Stimulated activated CD8-positive, alpha-beta memory T cell treated with anti-CD3 and anti-CD28 coated beads, Interleukin-15, amount 100 ng/mL, for 48 hours (primary cell): ENCODE measurements at places on chromosomes 2 and 18.

DNA sequence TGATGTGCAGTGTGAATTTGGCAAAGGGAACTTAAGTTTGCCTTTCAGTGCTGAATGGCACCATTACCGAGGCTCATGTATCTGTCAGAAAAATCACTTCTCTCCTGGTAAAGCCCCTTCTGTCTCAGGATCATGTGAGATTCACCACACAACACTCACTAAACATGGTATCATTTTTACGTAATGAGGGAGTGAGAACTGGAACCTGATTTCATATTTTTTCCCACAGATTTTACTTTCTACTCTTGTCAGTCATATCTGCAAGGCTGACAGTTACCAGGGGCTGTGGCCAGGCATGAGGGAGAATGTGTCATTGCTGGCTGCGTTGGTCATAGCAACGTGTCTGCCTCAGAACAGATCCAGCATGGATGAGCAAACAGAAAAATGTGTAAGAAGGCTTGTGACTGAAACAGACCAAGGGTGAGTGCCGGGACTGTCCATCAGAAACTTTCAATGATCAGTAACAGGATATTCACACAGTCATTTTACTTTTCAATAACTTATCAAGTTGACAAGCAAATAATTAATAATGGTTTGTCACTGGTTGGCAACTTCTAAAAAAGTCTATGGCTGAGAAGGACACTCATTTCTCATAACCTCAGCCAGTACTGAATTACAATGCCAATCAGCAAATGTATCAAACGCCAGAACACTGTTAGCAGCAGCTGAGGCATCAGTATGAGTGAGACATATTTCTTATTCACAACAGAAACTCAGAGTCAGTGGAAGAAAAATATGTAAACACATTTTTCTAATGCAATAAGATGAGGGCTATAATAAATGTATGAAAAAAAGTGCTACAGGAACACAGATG lies 100.5 kb downstream of the CDC42EP3 start:
- peak; percentile 74 for DNase-seq

DNA sequence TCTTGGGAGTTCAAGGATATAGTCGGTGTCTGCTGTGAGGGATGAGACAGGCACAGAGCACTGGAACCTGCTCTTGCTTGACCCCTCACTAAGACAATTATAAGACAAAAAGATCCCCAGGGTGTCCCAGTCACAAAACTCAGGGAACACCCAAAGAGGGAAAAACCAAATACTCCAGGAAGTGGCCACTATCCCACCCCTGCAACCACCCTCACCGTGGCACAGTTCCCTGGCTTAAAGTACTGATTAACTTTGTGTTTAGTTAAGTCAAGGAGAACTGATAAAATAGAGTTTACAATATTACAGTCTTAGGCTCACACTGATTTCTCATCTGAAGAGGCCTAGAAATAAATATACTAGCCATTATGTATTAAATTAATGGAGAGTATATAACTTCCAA lies 13.5 kb downstream of the IL36B start:
- no peak for DNase-seq

- DNase-seq: no peak
These were observed 2.7 kb downstream of the IKZF2 start for GRCh38 chr2:213148572-213149261.

- no peak for DNase-seq
These were observed 10.2 kb upstream of the GPC1 start for GRCh38 chr2:240425236-240425615.

GRCh38 chr2:15818318-15818753 lies 122.0 kb upstream of the MYCN start:
- DNase-seq: no peak

DNA sequence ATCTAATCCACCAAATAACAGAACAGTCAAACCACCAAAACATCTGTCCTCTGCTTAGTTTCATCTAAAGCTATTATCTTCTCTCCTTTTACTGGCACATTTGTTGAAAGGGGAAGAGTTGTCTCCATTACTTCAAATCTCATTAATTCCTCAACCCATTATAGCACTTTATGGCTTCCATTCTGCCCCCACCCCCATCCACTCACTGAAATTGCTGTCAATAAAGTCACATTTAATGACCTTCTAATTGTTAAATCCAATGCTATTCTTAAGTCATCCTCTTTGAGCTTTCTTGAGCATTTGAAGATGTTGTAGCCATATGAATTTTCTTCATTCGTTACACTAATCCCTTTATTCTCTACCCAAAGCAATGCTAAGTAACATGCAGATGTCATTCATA lies 5.2 kb downstream of the OXER1 start:
- DNase-seq: no peak

GRCh38 chr2:23862716-23863426 lies 64.1 kb downstream of the ATAD2B start:
- DNase-seq: no peak

GRCh38 chr2:121324601-121325000 lies 39.6 kb upstream of the TFCP2L1 start:
- DNase-seq: no peak

DNA sequence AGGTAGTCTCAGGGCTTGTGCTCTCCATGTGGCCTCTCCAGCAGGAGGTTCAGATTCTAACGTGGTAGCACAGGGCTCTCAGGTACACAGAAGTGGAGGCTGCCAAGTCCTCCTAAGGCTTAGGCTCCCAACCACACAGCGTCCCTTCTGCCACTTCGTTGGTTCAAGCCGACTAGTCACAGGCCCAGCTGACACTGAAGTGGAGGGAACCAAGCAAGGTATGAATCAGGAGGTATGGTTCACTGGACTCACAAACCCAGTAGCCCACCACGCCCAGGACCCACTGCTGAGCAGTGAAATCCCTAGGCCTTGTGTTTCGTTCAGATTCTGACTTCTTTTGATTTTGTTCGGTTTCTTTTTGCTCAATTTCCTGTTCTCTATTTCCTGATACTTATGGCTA lies 46.0 kb upstream of the SEC11C start:
- DNase-seq: no peak

DNA sequence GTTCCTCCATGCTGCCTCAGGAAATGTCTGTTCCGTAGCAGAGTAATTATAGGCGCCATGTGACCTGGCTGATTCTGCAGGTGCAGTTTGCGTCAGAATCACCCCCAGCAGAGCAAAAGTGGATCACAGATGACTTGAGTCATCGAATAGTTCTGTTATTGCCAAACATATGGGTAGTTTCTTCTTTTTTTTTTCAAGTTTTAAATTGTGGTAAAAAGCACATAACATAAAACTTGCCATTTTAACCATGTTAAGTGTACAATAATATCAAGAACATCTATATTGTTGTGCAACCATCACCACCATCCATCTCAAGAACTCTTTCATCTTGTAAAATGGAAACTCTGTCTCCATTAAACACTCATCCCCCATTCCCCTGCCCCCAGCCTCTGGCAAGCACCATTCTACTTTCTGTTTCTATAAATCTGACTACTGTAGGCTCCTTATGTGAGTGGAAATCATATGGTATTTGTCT lies 177.7 kb upstream of the TWIST2 start:
- DNase-seq: peak; percentile 8

GRCh38 chr2:18991177-18992168 lies 366.9 kb downstream of the OSR1 start:
- no peak for DNase-seq

DNA sequence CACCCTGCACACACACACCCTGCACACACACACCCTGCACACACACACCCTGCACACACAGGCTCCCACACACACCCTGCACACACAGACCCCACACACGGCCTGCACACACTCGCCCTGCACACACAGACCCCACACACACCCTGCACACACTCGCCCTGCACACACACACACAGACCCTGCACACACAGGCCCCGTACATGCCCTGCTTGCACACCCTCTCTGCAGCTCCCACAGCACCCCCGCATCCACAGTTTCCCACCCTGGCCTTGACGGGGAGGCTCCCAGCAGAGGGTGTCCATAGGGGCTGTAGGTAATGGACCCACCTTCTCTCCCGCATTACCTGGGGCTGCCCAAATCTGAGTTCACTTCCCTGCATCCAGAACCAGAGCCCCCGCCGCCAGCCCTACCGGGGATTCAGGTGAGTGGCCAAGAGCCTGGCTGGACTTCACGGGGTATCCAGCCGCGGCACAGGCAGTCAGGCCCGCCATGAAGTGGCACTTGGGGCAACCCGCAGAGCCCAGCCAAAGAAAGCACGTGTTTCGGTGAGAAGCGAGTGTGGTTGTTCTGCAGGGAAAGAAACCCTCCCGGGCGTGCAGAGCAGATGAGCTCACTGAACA lies 88.6 kb upstream of the GPC1 start:
- no peak for DNase-seq

- DNase-seq: no peak
These were observed 558.8 kb upstream of the CDH2 start for GRCh38 chr18:28735731-28736130.

GRCh38 chr18:66616523-66616983 lies 12.7 kb upstream of the CDH19 start:
- DNase-seq: no peak

DNA sequence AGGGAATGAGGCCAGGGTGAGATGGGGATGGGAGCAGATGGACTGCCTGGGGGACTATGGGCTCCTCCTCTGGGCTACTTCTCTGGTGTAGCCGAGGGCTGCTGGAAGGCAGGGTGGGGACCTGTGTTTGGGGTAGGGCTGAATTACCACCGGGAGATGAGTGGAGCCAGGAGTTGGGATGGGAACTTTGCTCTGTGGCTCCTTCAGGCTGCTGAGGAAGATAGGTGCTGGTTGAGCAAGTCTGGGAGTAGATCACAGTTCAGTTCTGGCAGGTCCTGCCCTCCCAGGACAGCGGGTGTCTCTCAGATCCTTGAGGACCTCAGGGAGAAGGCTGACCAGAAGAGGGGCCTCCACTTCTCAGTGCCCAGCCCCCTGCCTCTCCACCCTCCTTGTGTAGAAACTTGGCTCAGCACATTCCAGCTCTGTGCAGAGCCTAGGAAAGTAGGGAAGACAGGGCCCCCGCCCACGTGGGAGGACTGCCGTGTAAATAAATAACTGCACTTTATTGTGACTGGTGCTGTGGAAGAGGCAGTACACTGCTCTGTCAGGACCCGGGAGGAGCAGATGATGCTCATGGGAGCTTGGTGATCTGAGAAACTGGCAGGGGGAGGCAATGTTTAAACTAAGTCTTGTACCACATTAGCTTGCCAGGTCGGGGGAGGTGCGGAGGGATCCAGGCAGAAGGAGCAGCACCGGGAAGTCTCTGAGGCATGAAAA lies 15.3 kb downstream of the TET3 start:
- DNase-seq: no peak

GRCh38 chr18:45690975-45691815 lies 32.8 kb upstream of the SLC14A1 start:
- DNase-seq: peak; percentile 47

- DNase-seq: no peak
These were observed 256.2 kb downstream of the TSN start for GRCh38 chr2:122011493-122012270.

DNA sequence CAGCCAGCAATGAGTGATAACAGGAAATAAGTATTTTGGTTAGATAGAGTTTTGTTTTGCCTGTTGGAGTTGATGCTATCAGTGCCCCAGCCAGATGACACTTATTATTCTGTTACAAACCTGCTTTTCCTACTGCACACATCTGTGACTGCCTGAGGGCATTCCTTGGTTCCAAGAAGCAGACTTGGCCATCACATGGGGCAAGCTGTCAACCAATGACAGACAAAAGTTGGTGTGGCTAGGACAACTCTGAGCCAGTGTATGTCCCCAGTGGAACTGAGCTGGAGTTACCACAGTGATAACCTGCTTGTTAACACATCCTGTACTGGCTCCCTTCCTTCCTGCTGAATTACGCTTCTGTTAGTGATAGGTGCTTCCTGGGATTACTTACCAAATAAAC lies 54.5 kb downstream of the FAM171B start:
- DNase-seq: no peak

- DNase-seq: no peak
These were observed 370 bp downstream of the KLHL29 start for GRCh38 chr2:23385351-23385747.

DNA sequence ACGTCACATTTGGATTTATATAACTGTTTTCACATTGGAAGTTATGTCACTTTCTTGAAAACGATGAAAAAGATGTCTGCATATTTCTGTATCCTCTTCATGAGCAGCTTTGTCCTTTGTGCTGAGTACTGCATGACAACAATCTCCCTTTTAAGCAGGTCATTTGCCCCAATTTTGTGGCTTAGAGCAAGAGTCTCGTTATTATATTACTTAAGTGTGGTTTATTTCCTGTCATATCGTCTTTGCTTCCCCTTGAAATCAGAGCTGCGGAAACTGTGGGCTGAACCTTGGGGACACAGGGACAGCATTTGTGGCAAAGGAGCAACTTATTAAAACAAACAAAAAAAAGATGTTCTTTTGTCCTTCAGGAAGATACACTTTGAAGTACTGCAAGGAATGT lies 254.0 kb upstream of the DSEL start:
- DNase-seq: no peak

DNA sequence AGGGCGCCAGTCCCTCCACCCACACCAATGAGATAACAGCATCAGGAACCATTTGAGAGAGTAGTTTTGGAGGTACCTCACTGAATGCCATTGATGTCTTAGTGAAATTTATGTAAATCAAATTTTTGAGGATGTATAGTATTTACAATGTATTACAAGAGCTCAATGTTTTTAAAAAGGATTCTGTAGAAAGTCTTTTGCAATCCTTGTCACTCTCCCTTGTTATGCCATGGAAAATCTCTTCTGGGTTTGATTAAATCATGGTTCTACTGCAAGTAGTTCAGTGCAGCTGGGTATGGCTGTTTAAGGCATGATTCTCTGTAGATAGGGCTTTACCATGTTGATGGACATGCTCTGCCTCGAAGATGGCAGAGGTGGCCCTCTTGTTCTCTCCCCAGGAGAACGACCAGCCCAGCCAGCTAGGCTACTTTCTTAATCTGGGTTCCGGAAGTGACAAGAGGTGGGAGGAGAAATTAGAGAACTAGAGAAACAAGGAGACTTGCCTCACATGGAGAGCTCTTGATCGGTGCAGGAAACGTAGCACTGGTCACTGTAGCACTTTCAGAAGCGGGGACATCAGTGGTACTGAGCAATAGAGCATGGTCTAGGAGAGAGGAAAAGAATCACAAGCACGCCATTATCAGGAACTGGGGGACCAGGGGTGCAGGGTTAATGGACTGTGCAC lies 202.7 kb downstream of the CLIP4 start:
- DNase-seq: no peak

GRCh38 chr2:106876699-106877098 lies 9.3 kb downstream of the ST6GAL2 start:
- no peak for DNase-seq

- DNase-seq: no peak
These were observed 385.6 kb upstream of the ID2 start for GRCh38 chr2:8296306-8296705.
